ENCODE measurements at places on chromosomes 2 and 18.

- DNase-seq: no peak
Measured at GRCh38 chr2:75431276-75431675, 129.5 kb downstream of the EVA1A start.

DNA sequence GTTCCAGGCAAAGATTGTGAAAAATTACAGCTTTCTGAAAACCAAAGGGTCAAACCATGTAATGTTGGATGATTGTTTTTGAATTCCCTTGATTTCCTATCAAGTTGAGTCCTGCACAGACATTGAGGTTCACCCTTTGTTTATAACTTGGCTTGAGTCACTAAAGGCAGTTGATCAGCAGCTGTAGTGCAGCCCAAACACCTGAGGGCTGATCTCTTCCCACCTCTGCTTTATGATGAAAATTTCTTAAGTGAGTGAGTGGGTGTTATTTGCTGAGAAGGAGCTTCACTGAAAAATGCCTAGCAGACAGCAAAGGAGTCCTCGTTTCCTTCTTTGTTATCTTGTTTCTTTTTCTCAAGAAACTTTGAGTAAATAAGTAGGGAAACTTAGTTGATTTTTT lies 31.9 kb upstream of the BMPR2 start:
- DNase-seq: no peak

DNA sequence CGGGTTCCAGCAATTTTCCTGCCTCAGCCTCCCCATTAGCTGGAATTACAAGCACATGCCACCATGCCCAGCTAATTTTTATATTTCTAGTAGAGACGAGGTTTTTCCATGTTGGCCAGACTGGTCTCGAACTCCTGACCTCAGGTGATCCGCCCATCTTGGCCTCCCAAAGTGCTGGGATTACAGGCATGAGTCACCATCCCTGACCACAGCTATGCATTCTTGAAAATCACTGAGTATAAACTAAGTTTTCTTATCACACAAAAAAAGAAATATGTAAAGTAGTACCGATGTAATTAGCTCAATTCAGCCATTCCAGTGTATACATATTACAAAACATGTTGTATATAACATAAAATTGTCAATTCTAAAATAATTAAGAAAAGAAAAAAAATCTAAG lies 232.7 kb downstream of the MBD2 start:
- DNase-seq: no peak

GRCh38 chr2:27884601-27885000 lies 5.6 kb downstream of the RBKS start:
- DNase-seq: no peak

GRCh38 chr18:3998698-3999333 lies 456.3 kb downstream of the DLGAP1 start:
- no peak for DNase-seq

DNA sequence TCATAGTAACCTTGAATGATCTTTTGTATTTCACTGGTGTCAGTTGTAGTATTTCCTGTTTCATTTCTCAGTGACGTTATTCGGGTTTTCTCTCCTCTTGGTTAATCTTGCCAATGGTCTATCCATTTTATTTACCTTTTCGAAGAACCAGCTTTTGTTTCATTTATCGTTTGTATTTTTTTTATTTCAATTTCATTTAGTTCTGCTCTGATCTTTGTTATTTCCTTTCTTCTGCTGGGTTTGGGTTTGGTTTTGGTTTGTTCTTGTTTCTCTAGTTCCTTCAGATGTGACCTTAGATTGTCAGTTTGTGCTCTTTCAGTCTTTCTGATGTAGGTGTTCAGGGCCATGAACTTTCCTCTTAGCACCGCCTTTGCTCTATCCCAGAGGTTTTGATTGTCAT lies 36.7 kb downstream of the SP140 start:
- DNase-seq: no peak

DNA sequence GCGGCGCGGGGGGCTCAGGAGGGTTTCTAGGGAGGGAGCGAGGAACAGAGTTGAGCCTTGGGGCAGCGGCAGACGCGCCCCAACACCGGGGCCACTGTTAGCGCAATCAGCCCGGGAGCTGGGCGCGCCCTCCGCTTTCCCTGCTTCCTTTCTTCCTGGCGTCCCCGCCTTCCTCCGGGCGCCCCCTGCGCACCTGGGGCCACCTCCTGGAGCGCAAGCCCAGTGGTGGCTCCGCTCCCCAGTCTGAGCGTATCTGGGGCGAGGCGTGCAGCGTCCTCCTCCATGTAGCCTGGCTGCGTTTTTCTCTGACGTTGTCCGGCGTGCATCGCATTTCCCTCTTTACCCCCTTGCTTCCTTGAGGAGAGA lies 5.2 kb downstream of the PROC start:
- DNase-seq: no peak

DNA sequence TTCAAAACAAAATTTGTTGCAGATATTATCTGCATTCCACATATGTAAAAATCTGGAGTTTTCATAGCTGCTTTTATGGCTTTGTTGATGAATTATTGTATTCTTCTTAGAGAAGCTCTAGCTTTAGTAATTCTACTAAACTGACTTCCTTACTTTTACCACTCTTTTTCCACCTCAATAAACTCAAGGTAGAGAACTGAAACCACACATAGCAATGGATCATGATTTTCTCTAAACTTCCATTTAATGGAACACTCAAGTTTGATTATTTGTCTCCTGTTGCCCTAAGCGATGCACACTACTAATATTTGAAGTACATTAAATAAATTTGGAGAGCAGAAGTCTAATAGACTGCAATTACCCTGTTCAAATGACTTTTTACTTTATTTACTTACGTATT lies 192.0 kb downstream of the NBAS start:
- DNase-seq: no peak

GRCh38 chr2:19187323-19188020 lies 171.0 kb downstream of the OSR1 start:
- DNase-seq: no peak

DNA sequence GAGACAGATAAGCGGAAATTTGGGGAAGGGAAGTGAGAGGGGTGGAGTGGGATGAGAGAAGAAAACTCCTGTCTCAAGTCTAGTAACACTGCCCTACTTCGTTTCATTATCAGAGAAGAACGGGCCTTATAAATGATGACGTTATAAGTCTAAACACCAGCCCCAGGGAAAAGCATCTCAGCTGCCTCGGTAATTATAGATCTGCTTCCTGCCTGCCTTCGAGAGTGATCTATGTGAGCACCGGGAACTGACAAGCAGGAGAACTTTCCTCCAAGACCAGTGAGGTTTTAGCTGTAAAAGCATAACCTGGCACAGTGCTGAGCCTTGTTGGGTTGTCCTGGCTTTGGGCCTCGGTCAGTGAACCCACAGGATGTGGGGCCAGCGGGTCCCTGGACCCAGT lies 227.9 kb upstream of the SIX2 start:
- DNase-seq: no peak

DNA sequence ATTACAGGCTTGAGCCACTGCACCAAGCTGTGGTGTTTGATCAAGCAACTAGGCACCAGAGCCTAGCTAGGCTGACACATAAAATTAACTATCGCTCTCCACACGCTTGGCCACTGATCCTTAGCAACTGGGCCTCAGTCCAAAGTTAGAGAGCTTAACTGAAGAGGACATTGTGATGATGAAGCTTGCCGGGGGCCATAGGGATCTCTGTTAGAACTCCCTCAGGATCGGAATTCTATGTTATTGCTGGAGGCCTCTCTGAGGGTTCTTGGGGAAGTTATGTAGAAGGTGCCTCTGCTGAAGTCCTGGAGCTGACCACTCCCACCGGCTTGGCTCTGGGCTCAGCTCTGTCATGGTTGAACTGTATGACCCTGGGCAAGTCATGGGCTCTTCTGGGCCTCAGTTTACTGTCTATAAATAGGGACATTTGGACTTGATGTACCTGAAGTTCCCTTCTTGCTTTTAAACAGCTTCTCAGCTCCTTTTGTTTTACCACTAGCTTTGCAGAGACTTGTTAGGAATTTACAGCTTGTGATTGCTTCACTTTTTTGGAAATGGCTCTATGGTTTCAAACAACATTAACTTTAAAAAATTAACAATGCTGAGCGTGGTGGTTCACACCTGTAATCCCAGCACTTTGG lies 44.1 kb downstream of the GATA6 start:
- DNase-seq: no peak

DNA sequence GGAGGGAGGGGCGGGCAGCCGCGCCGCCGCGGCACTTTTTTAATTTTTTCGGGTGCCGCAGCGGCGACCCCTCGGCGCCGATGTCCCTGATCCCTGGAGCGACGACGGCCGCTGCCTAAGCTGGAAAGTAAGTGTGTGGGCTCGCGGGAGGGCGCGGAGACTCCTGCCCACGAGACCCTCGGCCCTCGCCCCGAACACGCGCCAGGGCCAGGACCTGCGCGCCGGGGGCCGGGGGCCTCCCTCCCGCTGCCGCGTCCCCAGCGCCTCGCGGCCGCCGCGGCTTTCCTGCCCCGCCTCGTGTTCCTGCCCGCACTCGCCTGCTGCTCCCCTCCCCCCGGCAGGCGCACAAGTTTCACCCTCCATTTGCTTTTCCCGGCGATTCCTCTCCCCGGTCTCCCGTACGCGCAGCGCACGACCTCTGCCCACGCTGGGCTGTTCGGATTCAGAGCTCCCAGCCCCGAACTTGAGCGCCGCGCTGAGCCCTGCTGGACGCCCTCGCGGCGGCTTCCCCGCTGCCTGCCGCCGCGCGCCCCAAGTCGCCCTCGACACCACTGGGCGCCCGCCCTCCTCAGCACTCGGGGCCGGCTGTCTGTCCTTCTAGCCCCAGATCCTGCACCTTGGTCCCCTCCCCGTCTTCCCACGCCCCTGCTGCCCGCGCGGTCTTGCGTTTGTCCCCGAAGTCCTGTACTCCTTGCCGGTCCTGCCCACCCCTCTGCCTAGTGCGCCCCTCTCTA lies 507 bp downstream of the PKP4 start:
- no peak for DNase-seq

- no peak for DNase-seq
Measured at GRCh38 chr2:54579682-54580620, 123.8 kb downstream of the SPTBN1 start.

GRCh38 chr2:187215532-187216240 lies 232.4 kb downstream of the CALCRL start:
- DNase-seq: no peak

DNA sequence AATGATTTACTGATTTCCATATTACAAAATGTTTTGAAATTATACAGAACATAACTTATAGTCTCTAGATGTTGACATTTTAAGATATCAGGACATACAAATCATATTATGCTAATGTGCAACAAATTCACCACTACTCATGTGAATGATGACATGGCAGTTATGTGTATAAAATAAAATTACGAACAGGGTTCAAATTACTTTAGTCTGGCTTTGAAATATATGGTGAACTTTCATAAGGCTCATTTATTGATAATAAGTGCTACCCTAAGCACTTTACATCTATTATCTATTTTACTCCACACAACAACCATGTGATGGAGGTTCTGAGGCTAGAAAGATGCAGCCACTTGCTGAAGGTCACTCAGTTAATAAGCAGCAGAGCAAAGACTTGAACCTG lies 62.8 kb downstream of the PDE11A start:
- no peak for DNase-seq

DNA sequence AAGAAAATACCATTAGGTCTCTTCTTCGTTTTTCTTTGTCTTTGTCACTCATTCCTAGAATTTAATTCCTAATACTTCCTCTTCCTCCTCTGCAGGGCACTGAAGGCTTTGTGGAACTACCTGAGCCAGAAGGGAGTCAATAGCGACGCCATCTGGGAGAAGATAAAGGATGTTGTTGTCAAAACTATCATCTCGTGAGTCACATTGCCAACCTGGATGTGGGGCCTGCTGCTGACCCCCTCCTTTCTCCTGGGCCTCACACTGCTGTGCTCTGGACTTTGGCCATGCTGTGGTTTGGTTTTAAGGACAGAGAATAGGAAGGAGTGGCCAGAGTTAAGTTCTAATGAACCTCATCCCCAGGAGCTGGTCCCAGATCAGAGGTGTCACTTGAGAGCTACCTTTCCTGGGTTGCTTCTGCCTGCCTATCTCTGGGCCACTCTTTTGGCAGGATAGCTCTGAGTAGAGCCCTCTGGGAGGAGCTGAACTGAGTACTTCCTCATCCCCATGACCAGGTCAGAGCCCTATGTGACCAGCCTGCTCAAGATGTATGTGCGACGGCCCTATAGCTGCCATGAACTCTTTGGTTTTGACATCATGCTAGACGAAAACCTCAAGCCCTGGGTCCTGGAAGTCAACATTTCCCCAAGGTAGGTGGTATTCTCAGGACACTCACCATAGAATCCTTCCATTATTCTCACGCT lies 33.1 kb upstream of the CYP27A1 start:
- no peak for DNase-seq

GRCh38 chr18:29879763-29880162 lies 1162.8 kb downstream of the DSC3 start:
- no peak for DNase-seq

- DNase-seq: no peak
Measured at GRCh38 chr2:3261511-3261910, 116.1 kb downstream of the EIPR1 start.

DNA sequence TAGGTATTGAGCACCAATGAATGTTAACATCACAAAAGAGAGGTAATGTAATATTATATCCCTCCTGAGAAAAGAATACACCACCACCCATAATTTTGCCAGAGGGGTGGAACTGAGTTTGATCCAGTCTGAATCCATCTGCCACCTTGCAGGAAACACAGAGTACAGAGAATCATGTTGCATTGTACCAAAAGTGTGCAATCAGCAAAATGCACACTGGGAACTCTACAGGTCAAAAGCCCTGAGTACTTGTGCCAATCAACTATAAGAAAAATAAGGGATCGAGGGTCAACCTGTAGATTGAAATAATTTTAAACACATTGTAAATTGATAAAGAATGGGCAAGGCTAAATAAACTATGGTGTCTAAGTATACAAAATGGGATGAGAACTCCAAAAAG lies 141.5 kb downstream of the KCNH7 start:
- no peak for DNase-seq

DNA sequence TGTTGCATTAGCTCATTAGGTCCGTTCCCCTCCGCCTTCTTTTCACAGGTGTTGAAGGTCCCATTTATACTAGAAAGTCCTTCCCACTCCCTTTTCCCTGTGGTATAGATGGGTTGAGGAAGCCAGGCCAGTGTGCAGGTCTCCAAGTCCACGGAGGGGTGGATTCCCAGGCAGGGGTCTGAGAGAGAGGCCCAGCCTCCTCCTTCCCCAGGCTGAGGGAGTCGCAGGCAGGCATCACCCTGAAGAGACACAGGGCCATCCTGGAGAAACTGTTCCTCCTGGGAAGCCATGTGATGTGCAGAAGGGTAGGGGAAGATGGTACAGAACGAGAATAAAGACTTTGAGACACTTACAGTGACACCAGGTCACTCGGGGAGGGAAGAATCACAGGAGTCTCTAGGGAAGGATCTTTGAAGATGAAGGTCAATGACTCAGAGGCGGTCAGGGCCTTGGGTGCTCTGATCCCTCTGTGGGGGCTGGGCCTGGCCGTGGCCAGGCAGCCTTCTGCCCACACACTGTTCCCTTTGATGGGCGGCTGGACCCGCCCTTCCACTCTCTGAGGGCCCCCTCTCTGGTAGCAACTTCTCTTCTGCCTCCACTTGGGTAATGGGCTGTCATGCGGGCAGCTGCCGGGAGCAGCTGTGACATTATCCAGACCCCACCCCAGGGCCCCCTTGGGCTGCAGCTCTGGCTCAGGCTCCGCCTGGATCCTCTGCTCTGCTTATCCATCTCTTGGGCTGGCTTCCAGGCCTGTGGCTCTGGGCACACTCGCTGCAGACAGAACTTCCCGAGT lies 45.1 kb downstream of the RHOB start:
- DNase-seq: no peak

Data from stimulated activated CD8-positive, alpha-beta memory T cell treated with anti-CD3 and anti-CD28 coated beads, Interleukin-4, amount 100 ng/mL, for 1 hour (primary cell).